ENCODE measurements at places on chromosomes 2 and 18.

DNA sequence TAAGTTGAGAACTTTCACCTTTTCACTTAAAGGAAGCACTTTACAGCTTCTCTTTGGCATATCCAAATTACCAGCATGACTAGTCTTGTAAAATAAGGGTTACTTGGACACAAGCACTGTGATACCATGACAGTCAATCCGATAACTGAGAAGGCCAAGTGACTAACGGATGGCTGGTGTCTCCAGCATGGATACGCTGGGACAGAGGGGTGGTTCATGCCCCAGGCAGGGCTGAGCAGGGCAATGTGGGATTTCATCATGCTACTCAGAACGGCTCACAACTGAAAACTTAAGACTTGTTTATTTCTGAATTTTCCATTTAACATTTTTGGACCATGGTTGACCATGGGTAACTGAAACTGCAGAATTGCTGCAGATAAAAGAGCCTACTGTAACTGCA, 43.1 kb upstream of the GPR155 start:
- ATAC-seq = no peak

DNA sequence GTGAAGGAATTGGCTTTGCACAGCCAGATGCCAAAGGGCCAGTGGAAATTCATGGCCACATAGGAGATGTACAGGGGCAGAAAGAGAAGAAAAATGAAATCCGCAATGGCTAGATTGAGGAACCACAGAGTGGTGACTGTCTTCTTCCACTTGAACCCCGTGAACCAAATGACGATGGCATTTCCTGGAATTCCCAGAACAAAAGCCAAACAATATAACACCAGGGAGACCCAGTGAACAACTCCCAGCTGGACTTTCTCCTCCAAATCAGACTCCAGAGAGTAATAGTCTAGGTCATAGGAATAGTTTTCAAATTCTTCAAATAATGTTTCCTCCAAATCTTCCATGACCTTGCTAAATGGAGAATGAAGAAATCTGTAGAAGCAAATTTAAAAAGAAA, 17.2 kb downstream of the EEF1B2 start:
- ATAC-seq = no peak

DNA sequence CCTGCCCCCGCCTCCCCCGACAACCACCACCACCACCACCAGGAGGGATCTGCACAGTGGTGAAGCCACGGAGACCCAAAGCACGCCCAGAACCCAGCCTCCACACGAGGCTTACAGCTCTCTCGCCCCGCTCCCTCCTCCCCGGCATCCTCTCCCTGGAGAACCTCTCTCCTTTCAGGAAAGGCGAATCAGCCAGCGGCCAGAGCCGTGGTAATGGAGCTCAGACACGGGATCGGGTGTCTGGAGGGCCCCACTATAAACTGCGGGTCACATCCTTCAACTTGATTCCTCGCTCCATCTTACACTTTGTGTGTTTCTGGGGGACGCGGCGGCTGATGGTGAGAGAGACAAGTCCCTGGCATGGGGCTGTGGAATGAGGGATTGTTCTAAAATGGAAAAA, 271.5 kb upstream of the SIX2 start:
- no peak for ATAC-seq

GRCh38 chr2:224392545-224392944, 9.4 kb downstream of the FAM124B start:
- no peak for ATAC-seq

- peak; percentile 85 for ATAC-seq
Measured at GRCh38 chr2:85266146-85267041, 61.4 kb downstream of the TGOLN2 start.

DNA sequence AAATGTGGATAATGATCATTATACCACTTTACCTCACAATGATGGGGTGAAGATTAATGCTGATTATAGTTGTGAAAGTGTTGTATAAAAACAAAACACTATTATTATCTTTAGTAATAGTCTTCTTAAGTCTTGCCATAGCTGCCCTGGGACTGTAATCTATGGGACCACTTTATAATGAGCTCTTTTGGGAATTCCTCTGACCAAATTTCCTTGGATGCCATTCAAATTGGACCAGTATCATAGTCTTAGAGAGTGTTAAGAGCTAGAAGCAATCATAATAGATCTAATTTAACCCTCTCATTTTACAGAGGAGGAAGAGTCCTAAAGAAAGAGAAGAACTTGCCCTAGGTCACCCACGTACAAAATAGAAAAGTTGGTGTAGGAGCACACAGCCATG, 457.7 kb upstream of the SLC14A2 start:
- no peak for ATAC-seq

- no peak for ATAC-seq
Measured at GRCh38 chr2:29431485-29431884, 316.3 kb downstream of the CLIP4 start.

DNA sequence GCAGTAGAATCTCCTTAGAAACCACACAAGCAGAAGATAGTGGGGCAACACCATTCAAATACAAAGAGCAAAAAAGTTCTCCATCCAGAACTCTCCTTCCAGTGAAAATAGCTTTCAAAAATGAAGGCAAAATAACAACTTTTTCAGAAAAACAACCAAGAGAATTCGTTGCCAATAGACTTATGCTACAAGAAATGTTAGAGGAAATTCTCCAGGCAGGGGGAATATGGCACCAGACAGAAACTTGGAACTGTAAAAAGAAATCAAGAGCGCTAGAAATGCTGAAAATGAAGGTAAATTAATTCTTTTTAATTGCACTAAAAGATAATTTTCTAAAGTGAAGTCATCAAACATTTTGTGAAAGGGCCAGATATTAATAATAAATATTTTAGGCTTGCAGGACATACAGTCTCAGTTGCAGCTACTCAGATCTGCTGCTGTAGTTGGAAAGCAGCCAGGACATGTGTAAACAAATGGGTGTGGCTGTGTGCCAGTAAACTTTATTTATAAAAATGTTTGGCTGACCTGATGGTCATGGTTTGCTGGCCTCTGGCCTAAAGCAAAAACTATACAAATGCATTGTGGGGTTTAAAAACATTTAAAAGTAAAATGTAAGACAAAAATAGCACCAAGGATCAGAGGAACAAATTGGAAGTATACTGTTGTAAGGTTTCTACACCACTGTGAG, 73.7 kb upstream of the TGFA start:
- no peak for ATAC-seq

DNA sequence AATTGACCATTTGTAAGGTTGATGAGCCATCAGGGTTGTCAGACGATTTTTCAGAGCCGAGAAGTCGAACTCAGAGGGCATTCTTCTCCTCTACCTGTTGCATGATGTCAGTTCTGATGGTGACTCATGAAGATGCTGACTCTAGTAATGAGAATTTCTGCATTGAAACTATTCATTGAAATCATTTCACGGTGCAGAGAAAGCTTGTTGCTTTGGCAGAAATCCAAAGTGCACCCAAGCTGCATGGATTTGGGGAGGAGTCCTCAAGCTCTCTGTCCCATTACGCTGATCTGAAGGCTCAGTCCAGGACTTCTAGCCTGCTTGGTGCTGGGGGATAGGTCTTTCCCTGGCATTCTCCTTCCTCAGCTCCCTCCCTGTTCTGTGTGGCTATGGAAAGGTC, 125.7 kb upstream of the PXDN start:
- ATAC-seq = no peak

- ATAC-seq = no peak
Measured at GRCh38 chr2:201233192-201233811, 27.0 kb upstream of the CASP8 start.

- ATAC-seq = no peak
Measured at GRCh38 chr2:205510345-205510744, 172.0 kb upstream of the NRP2 start.

DNA sequence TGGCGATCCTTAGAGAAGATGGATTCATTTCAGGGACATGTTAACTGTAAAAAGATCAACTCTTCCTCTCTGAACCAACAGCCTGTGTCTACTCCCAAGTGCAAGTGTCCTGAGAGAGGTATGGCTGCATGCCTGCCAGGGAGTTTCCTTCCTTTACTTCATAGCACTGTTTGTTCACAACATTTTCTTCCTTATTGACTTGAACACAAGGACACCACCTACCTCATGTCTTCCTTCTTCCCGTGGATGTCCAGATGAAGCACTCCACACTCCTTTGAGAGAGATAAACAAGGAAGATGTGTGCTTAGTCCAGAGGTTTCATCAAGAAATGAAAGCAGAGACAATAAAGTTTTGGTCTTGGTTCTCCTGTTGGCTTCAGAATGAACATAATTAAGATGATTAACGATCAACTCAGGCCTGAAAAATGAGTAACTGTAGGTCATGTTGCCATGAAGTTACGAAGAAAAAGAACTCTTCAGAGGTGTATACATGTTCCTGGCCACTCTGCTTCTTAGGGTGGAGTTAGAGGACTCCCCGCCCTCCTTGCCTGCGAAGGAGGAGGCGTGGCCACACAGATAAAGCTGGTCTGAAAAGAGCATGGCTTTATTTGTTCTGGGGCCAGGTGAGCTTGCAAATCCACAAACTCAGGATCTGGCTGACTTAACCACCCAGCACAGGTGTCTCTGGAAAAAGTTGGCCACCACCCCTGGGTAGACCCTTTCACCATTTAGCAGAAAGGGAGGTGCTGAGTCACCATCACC, 155.0 kb upstream of the KCTD1 start:
- no peak for ATAC-seq

DNA sequence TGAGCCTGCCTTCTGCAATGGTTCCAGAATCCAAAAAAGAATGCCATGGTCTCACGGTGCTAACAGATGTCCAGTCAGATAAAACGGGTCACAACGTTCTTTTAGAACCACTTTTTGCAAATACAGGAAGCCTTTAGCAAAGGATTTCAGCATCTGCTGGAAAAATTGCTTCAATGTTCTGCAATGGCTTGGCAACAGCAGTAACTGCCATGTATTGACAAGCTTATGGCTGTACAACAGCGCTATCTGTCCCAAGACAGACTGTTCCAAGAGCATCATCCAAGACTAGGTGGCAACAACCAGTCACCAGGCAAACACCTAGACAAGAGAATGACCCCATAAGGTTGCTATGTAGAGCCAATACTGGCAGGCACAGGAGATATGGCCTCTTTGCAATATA, 37.6 kb upstream of the RIOK3 start:
- ATAC-seq = no peak

- ATAC-seq = peak; percentile 93
Measured at GRCh38 chr2:209663139-209663538, 108.5 kb upstream of the UNC80 start.

DNA sequence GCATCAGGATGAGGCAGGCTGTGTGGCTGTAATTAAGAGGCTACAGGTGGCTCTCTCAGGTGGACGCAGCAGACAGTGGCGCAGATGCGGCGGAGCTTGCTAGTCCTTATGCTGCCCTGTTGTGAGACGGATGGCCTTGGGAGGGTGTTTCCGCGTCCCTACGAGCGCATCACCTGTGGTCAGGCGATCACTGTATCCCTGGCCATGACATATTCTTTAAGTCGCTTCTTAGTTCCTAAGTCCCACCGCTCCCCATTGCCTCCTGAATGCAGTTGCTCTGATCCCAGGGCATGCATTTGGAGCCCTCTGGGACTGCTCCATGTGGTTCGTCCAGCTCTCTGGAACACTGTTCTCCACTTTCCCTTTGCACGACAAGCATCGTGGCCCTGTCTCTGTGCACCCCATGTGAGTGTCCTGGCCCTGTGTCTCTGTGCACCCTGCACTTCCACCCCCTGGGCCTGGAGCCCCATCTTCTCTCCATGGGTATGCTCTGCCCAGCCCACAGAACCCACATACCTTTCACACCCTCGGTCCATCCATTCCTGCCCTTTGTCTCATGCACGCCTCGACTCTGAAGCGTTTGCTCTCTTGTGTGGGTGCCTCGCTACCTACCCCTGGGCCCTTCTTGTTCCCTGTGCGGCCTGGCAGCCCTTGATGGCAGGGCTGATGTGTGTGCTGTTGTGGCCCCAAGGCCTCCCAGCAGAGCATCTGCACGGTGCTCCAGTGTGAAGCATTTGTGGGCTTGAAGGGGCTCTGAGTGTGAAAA, 74.4 kb downstream of the SH3RF3 start:
- no peak for ATAC-seq

GRCh38 chr18:28884304-28884703, 707.4 kb upstream of the CDH2 start:
- no peak for ATAC-seq

DNA sequence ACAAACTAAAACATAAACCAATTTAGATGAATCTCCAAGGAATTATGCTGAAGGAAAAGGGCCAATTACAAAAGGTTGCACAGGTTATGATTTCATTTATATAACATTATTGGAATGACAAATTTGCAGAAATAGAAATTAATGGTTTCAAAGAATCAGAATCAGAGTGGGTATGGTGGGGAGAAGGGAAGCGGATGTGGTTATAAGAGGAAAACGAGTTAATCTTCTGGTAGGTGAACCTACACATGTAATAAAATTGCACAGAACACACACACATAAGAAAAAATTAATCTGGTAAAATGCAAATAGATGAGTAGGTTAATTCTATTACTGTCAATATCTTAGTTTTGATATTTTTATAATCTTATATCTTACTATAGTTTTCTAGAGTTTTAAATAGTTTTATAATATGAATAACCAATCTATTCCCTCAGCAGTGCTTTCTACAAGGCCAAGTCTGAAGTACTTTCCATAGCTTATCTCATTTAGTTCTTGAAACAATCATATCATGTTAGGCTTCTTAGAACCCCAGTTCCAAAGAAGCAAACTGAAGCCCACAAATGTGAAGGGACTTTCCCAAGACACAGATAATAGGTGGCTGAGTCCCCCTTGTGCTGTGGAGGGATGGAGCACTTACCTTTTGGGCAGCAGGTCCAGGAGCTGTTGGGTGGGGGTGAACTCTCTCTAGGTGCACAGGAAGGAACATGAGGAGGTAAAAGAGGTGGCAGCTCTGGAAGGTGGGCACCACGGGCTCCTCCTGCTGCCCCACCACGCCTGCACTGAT, 31.5 kb downstream of the ZNF519 start:
- ATAC-seq = no peak

GRCh38 chr18:45370255-45371010, 244.8 kb upstream of the SLC14A2 start:
- peak; percentile 72 for ATAC-seq

GRCh38 chr2:239368906-239369552, 31.8 kb downstream of the HDAC4 start:
- no peak for ATAC-seq

DNA sequence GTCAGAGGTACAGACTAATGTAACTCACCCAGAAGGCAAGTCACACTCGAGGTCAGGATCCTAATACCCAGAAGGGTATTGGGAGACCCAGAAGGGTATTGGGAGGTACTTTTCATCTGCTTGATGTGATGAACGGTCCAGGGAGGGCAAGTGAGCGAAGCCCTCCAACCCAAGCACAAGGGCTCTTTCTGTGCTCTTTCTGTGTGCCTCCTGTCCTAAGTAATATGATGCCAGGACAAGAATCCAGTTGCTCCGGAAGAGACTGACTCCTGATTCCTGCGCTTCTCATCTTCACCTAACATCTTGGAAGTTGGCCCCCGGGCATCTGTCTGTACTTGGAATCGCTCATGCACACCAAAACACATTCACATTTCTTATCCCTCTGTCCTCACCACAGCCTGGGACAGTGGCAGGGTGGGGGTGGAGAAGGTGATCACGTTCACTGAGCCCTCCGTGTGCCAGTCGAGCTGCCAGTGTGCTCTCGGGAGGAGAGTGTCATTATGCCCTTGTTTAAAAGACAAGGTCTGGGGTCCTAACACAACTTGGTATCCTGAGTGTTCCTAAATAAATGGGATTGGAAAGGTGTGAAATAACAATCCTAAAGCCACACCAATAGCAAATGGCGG, 17.1 kb downstream of the GYPC start:
- no peak for ATAC-seq

- no peak for ATAC-seq
Measured at GRCh38 chr2:20580690-20581437, 70.0 kb downstream of the HS1BP3 start.

- ATAC-seq = no peak
Measured at GRCh38 chr18:69948919-69949537, 1.4 kb upstream of the CD226 start.

Measured in SK-N-SH treated with all-trans-retinoic acid at 6 μM for 48 hours (cell line).